Activated naive CD4-positive, alpha-beta T cell treated with anti-CD3 and anti-CD28 coated beads, Interleukin-2, amount 50 U/mL, for 72 hours (primary cell): ENCODE measurements at places on chromosomes 7 and 10.

DNA sequence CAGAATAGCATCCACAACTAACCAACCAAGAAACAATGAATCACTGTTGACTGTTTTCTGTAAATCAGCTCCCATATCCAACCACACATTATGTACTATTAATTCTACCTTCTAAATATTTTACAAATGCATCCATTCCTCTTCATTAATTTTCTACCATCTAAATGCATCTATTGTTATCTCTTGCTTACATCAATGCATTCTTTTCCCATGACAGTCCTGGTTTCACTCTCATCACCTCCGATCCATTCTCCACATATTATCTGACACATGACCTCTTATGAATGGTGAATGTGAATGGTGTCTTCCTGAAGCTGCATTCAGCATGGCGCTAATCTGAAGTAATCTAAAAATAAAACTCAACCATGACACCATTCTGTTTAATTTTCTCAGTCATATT is 153.8 kb upstream of the CALCR start:
- no peak for DNase-seq

GRCh38 chr10:53645951-53646350 is 873.4 kb upstream of the MBL2 start:
- no peak for DNase-seq

GRCh38 chr7:54014765-54015164 is 527.4 kb upstream of the VSTM2A start:
- no peak for DNase-seq

DNA sequence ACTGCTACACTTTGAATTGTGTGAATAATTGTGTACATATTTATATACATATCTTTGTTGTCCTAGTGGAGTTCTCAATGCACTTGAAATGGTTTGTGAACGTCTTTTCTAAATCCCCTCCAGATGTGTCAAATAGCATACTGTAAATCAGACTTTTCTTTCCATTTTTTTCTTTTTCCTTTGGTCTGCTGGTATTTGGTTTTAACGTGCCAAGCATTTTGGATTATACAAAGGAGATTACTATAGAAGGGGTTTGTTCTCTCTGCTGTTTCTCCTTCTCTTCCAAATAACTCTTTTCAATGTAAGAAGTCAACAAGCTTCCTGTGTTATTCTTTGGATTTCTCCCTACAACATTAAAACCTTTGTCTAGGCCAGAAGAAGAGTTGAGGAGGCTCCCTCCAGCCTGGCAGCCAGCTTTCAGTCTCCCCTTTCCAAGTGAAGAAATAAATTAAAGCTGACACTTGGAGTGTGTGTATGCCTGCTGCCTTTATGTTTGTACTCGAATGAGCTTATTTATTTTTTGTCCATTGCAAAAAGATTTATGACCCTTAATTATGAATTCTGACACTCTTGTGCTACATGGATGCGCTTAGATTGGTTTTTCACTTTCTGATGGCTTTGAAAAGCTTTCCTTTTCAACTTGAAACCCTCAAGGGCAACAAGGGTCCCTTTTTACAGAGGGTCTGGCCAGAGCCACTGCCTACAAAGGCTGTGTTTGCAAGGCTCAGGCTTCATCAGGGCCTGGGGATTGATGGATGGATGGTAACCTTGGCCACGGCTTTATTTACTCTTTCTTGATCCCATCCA is 107.8 kb downstream of the RAB18 start:
- no peak for DNase-seq

DNA sequence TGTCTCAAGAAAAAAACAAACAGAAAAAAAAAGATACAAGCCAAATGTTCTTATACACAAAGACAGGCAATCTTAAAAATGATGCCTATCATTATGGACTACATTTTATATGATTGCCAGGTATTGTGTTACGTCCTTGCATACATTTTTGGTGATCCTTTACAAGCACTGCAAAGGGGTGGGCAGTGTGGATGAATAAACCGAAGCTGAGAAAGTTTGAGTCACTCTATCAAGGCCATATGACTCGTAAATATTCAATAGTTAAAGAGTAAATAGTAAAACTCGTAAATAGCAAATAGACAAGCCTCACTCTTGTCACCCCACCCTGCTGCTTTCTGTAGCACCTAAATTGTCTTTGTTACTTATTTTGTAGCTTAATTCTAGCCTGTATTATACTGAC is 326.2 kb downstream of the FRMD4A start:
- DNase-seq: no peak

DNA sequence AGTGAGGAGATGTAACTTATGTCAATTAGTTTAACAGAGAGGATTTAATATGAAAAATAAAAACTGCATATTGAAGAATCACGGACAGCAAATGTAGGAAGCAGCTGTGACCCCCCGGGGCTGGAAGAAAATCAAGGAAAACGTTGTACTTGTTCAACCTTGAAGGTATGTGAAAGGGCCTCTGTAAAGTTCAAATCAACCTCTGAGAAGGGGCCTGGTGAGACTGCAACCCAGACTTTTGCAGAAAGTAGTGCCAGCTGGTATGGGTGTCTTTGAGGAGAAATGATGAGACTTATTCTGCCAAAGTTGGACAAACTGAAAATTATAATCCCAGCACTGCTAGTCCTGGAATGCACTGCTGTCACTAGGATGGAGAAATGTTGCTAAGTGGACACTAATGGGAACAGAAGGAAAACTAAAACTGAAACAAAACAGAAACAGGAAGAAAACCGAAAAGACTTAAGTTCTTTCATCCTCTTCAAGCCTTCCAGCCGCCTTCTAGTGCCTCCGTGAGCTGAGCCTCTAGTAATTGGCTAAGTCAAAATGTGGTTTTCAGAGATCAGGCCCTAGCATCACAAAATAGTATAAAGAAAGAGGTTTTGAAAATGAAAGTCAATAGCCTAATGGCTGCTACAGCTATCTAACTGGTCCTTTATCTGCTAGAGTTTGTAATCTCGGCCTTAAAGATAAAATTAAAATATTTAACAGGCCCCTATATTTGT is 253.7 kb upstream of the SORCS1 start:
- DNase-seq: no peak

GRCh38 chr10:27719052-27719451 is 26.6 kb downstream of the MKX start:
- DNase-seq: no peak
